ENCODE measurements at places on chromosomes 5 and 9.

DNA sequence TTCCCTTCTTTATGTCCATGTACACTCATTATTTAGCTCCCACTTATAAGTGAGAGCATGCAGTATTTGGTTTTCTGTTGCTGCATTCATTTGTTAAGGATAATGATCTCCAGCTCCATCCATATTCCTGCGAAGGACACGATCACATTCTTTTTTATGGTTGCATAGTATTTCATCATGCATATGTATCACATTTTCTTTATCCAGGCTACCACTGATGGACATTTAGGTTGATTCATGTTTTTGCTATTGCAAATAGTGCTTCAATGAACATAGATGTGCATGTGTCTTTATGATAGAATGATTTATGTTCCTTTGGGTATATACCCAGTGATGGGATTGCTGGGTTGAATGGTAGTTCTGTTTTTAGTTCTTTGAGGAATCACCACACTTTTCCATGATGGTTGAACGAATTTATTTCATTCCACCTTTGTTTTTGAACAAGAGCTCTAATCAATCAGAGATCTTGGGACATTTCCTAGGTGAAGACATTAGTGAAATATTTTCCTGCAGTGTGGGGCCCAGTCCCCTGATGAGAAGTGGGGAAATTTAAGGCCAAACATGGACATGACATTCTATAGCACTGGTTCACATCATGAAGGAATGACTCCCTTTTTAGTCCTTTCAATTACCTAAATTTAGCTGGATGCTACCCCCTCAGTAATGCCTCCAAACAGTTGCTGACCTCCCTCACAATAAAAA, 7.1 kb upstream of the TEX48 start:
- no peak for DNase-seq

DNA sequence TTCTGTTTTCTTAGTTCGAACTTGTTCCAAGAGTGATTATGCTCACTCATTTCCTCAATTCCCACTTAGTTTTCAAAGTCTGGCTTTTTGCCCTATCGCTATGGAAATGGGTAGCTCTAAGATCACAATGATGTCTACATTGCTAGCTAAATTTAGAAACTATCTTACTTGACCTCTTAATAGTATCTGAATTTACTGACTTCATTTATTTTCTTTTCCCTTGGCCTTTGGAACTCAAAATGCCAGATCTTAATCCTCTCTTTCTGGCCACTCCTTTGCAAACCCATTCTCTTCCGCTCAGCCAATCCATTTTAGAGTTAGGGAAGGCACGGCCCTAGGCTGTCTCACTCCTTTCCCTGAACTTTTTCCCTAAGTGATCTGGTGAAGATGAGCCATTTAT, 137.0 kb downstream of the FER start:
- DNase-seq, result no peak

- DNase-seq, result no peak
These were observed 366.2 kb downstream of the ENC1 start for GRCh38 chr5:74274326-74274725.

GRCh38 chr5:75909223-75909622, 174.0 kb upstream of the SV2C start:
- DNase-seq, result no peak

DNA sequence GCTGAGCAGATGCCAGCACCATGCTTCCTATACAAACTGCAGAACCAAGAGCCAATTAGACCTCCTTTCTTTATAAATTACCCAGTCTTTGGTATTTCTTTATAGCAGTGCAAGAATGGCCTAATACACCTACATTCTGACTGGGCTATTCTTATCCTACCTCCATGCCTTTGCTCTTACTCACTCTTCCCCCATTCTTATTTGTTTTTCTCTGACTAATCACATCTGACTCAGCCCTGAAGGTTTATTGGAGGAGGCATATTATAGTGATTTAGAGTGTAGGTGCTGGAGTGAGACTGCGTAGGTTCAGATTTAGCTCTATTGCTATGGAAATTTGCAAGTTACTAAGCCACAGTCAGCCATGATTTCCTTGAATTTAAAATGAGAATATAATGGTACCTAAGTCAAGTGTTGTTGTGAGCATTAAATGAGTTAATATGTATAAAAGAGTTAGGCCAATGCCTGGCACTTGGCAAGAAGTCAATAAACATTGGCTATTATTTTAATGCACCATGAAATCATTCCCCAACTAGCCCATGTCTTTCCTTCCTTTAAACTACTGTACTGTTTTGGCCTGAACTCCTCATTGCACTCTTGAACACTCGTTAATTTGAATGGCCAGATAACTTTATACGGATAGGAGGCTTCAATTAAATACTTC, 531.2 kb upstream of the ZNF608 start:
- no peak for DNase-seq

GRCh38 chr9:1434052-1434767, 384.1 kb downstream of the DMRT2 start:
- no peak for DNase-seq
